ENCODE measurements at places on chromosomes 6 and 20.
A peak's percentile ranks its signal among the peaks of the same experiment; 100 is the strongest.

DNA sequence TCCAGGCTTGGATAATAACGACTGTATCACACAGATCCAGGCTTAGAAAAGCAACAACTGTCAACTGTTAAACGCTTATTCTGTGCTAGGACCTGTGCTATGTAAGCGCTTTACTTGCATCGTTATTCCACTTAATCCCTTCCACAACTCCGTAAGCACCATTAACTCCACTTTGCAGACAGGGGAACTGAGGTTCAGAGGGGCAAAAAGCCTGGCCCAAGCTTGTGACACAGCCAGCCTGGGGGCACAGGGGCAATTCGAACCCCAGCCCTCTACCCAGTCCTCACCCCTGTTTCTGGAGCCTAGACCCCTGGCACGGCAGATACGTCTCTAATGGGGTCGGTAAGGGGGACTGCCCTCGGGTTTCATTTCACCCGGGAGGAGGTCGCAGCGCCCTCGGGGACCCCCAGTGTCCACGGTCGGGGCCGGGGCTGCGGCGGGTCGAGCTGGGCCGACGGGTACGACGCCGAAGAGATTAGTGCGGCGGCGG, 411 bp downstream of the DSN1 start:
- no peak for DNase-seq

- DNase-seq: no peak
Measured at GRCh38 chr20:59463541-59463940, 140.8 kb upstream of the PHACTR3 start.

GRCh38 chr20:24458436-24458835, 11.0 kb upstream of the SYNDIG1 start:
- DNase-seq: no peak

DNA sequence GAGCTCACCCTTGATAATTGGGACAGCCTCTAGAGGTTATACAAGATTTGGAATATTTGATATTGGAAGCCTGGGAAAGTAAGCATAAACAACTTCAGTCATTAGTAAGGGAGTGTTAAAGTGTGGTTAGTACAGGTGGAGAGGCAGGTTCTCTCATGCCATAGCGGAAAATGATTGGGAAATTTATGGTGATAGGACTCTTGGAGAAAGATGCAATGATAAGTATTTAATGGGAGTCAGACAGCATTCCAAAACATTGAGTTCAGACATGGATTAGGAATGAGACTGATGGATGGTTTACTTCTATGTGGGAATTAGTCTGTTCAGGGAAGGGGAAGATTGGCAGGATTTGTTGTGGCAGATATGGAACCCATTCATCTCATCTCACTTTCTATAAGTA, 152.7 kb downstream of the MCHR2 start:
- DNase-seq: no peak

- DNase-seq: no peak
Measured at GRCh38 chr6:74248966-74249365, 553.0 kb downstream of the CD109 start.

DNA sequence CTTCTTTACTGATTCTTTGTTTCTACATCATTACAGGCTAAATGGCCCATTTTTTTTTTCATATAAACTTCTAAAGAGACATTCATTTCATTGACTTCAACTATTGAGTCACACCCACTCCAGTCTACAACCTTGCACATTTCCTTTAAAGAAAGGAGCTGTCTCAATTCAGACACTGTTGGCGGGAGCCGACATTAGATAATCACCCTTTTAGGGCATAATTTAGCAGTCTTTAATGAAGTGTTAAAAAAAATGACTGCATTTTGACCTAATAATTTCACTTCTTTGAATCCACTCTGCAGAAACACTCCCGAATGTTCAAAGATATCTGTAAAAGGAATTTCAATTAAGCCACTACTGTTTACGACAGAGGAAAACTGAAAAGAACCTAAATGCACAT, 1.5 kb downstream of the EPM2A start:
- no peak for DNase-seq

DNA sequence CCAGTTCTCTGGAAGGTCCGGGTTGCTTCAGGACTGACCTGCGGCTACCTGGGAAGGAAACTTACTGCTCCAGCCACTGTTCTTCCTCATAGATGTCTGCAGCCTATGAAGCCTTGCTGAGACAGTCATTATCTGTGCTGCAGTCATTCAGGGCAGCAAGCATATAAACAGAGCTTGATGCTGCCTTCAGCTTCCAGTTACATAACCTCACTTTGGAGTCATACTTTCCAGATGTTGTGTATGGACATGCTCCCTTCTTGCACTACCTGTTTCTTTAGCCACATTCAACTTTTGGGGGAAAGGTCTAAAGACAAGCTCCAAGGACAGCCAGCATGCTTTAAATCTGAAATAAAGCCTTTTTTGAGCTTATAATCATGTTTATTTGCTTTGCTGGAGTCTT, 98.1 kb downstream of the SLC24A3 start:
- no peak for DNase-seq

GRCh38 chr6:148986608-148987007, 239.8 kb downstream of the UST start:
- DNase-seq: no peak

DNA sequence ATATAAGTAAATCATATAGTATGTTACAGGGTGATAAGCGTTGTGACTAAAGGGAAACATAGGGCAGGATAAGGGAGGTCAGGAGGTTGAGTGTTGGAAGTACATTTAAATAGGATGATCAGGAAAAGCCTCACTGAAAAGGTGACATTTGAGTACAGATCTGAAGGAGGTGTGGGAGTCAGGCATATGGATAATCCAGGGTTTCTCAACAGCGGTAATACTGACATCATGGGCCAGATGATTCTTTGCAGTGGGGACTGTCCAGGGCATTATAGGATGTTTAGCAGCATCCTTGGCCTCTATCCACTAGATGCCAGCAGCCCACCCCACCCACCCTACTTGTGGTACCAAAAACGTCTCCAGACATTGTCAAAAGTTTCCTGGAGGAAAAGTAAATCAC, 292.6 kb upstream of the PREP start:
- no peak for DNase-seq

- DNase-seq: no peak
Measured at GRCh38 chr6:130187335-130188206, 35.2 kb downstream of the SAMD3 start.

DNA sequence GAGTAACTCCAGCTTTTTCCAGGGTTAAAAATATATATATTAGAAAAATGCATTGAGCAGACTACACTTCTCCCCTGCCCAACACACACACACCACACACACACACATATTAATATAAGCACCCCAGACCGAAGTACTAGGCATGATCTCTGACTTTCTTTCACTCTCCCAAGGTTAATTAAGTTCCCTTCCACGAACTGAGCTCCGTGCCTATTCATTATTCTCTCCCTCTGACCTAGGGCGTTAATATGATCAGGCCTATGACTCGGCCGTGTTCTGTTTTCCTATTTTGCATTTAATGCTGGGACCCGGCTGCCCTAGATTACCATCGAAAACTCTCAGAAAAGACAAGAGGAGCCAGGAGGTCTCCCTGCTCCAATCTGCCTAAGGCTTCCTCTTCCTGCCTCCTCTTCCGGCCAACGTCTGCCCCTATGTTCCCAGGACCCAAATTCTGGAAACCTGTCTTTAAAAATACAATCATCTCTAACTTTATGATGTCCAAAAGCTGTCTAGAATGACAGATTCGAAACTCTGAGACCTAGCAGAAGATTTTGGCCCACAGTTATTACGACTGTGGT, 6.1 kb upstream of the POU3F2 start:
- no peak for DNase-seq

DNA sequence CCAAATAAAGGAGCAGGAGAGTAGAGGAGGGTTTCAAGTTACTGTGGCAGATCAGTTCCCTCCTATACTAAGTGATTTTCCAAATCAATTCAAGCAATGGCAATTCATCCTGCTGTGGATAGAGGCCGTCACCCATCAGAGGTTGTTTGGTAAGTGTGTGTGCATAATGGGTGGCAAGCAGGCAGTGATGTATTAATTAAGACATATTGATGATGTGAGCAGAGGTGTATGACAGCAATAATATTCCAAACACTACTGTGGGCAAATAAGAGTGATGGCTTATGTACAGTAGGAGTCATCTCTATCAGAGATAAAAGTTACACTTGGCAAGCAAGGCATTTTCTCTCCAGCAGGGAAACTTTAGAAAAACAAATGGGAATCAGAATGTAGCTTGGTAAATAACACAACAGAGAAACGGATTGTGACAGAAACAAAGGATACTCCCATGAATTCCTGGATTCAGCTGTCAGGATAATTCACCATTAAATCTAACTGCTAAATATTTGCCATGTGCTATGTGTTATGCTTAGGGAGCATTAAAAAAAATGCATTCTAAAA, 196.3 kb downstream of the KHDC1L start:
- no peak for DNase-seq

- DNase-seq: no peak
Measured at GRCh38 chr6:130050230-130050629, 31.8 kb downstream of the L3MBTL3 start.

GRCh38 chr6:82842721-82843120, 222.9 kb downstream of the UBE3D start:
- no peak for DNase-seq

DNA sequence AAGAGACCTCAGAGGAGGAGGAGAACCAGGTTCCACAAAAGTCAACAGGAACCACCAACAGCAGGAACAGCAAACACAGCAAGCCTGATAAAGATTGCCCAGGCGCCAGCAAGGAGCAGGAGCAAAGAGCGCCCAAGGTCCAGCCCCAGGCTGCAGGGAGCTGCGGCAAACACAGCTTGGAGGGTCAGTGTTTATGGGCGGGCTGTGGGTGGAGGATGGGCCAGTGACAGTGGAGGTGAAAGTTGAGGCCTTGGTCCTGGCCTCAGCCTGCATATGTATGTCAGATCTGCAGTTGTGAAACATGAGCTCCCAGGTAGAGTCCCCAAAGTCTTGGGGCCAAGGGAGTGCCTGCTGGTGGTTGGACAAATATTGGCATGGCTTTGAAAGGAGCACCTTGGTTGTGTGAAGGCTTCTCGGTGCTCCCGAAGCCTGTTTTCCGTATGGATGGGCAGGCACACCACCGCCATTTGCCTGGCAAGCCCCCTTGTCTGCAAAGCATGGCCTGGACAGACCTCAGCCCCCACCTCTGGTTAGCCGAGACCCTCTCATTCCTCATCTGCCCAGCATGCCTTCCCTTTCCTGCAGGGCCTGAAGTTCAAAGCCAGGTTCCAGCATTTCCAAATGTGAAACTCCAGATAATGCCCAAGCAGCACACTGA, 2.0 kb upstream of the CAPN11 start:
- DNase-seq: no peak

- DNase-seq: no peak
Measured at GRCh38 chr6:53035549-53036213, 29.5 kb upstream of the FBXO9 start.

- no peak for DNase-seq
Measured at GRCh38 chr6:31009731-31010130, 543 bp upstream of the MUC22 start.

DNA sequence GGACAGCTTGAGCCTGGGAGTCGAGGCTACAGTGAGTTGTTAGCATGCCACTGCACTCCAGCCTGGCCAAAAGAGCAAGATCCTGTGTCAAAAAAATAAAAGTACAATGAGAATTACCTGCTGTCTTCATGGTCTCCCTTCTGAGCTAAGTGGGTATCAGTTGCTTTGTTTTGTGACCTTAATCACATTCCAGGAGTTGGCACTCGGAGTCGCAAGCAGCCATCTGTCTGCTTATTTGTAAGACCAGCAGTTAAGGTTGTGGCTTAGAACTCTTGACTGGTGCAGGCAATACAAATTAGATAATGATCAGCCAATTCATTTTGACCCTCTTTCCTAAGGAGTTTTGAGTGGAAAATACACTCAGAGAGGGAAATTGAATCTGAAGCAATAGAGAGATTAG, 114.0 kb downstream of the MYO6 start:
- no peak for DNase-seq

- no peak for DNase-seq
Measured at GRCh38 chr6:65110031-65110430, 597.0 kb downstream of the EYS start.

DNA sequence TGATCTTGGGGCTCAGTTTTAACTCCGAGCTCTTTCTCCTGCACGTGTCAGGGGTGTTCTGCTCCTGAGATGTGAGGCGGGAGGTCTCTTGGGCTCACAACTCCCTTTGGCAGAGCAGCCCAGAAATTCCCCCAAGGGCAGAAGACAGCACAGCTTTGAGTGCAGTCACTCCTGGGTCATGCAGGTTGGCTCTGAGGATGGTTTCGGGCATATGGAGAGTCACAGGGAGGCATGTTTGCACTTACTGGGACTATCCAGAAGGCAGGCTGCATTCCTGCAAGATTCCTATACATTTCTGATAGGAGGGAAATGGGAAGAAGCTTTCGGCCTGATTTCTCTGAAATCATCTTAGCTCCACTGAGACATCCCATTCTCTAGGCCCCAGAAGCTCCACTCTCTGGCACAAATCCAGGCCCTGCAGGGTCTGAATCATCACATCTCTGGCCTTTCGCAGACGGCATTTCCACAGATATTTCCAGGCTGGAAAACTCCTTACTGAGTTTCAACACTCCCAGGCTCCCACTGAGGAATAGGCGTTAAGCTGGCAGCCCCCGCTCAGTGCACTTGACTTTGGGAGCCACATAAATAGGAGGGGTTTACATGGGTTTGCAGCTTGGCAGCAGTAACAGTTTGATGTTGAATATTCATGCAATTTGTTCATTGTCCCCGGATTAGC, 39.7 kb downstream of the AGPAT4 start:
- no peak for DNase-seq

GRCh38 chr6:1777921-1778685, 168.4 kb downstream of the FOXC1 start:
- DNase-seq: no peak

GRCh38 chr6:111837641-111838500, 35.4 kb downstream of the FYN start:
- peak; percentile 71 for DNase-seq

DNA sequence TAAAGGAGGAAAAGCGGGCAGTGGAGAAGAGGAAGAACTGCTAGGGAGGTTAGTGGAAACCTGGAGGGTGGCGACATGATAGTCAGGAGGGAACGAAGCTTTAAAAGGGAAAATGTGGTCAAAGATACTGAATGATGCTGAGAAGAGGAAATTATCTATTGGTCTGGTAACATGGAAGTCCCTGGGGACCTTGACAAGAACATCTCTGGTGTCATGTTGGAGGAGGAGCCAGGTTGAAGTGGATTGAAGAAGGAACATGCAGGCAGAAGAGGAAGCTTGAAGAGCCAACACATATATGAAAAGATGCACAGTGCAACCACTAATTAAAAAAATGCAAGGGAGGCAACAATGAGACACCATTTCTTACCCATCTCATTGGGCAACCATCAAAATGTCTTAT, 251.9 kb upstream of the RNF24 start:
- no peak for DNase-seq

DNA sequence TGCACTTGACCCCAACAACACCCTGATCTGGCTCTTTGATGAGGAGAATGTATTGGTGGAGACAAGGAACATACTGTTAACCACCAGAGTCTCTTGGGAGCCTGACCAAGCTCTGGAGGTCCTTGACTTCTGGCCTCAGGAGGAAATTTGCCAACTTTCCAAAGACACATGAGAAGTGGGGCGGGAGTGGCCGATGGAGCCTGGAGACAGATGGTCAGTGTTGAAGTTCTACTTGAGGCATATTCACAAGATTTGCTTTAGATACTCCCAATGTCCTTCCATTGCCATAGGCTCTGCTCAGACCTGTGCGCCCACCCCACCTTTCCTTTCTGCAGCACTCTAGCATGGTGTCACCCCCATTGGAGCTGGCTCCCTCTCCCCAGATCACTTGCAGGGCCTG, 241.0 kb downstream of the SLC24A3 start:
- no peak for DNase-seq

- no peak for DNase-seq
Measured at GRCh38 chr20:44418069-44418905, 57.4 kb upstream of the TTPAL start.

Data from activated T-cell treated with anti-CD3 and anti-CD28 coated beads, Interleukin-2, amount 50 U/mL, for 24 hours (primary cell).